ENCODE measurements at places on chromosomes 2 and 18.

- DNase-seq = no peak
Measured at GRCh38 chr2:239263669-239264491, 136.9 kb downstream of the HDAC4 start.

GRCh38 chr2:200354833-200355751, 48.6 kb downstream of the SPATS2L start:
- DNase-seq = no peak

- no peak for DNase-seq
Measured at GRCh38 chr18:8610459-8610851, 1.2 kb downstream of the RAB12 start.

DNA sequence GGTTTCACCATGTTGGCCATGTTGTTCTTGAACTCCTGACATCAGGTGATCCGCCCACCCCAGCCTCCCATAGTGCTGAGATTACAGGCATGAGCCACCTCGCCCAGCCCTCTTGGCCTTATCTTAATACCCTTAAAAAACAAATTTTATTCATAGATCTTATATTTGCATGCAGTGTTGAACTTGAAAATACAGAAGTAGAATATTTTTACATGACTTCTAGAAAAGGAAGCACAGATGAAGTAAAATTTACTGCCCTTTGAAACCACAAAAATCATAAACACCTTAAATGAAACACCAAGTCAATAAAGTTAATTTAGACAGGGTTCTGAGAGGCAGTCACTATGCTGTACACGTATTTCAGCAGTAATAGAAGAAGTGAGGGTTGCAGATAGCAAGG, 145.7 kb downstream of the CERS6 start:
- no peak for DNase-seq

GRCh38 chr2:100140582-100140981, 1.8 kb downstream of the AFF3 start:
- no peak for DNase-seq

- no peak for DNase-seq
Measured at GRCh38 chr2:138312061-138312460, 189.5 kb upstream of the SPOPL start.

GRCh38 chr18:31553800-31554199, 37.9 kb upstream of the TTR start:
- DNase-seq = no peak

DNA sequence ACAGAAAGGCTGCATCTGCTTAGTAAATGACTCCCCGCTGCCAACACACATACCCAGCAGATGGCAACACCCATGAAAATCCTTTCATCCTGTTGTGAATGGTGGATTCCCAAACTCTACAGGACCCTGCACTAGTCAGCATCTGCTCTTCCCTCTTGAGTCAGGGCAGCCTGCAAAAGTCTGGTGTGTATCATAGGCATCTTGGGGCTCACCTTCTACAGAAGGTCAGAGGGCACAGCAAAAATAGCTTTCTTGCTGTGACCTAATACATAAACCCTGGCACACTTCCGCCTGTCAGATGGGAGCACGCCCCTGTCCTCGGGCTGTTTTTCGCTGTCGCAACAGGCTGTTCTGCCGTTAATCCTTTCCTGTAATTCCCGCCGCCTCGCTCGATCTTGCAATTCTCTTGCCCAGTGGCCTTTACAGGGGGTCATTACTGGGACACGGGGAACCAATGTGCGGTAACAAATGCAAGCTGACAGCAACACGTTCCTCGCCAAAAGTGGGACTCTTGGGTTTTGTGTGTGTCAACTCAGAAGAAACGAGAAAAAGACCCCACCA, 19.9 kb upstream of the SCYGR1 start:
- no peak for DNase-seq

DNA sequence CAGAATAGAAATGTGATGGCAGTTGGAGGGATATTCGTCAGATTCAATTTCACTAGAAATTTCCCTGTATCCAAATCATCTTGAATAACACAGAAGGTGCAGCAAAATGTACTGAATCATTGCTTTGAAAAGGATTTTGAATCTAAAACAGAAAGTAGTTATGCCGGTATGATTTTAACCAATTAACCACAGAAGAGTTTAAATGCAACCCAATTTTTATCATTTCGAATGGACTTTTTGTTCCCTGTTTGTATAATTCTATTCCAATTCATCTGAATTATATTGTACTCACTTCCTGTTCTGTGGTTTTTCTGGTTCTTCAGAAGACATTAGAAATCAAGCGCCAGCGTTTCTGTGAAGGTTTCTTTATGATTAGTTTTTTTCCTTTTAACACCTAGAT, 190.4 kb downstream of the MYO3B start:
- DNase-seq = no peak

DNA sequence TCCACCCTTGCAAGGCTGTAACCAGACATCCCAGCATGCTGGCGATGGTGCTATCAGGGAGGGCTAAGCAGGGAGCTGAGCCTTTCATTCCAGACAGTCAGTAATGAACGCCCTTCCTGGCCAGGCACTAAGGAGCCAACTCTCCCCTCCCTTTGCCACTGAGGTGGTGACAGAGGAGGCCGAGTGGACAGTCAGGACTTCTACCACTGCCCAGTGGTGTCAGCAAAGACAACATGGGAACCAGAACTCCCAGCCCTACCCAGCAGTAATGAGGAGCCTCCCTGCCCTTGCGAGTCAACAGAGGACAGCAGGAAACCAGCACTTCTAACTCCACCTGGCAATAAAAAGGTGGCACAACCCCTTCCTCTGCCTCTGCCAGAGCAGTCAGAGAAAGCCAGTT, 68.6 kb downstream of the ZAP70 start:
- DNase-seq = no peak

GRCh38 chr18:37364237-37364636, 201.4 kb downstream of the CELF4 start:
- DNase-seq = no peak

- DNase-seq = no peak
Measured at GRCh38 chr18:35334212-35334611, 10.0 kb downstream of the ZNF24 start.

DNA sequence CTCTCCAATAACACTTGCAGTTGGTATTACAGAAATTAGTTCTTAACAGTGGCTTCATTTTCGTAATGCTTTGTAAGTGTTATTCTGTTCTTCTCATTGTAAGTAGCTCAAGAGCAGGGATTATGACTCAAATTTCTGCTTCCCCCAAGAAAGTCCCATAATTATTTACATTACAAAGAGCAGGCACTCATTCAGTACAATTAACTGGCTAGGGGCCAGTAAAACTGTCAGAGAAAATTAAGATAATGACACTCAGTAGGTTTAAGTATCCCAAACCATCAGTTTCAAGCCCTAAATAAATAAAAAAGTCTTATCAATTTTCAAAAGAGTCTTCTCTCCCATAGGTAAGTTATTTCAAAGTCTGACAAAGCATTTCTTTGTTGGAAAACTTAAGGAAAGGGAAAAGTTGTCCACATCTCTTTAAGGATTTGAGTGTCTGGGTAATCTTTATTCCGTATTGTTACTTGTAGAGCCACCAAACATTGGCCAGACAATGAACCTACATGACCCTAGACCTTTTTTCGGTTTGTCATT, 137.1 kb downstream of the ARHGAP28 start:
- no peak for DNase-seq

DNA sequence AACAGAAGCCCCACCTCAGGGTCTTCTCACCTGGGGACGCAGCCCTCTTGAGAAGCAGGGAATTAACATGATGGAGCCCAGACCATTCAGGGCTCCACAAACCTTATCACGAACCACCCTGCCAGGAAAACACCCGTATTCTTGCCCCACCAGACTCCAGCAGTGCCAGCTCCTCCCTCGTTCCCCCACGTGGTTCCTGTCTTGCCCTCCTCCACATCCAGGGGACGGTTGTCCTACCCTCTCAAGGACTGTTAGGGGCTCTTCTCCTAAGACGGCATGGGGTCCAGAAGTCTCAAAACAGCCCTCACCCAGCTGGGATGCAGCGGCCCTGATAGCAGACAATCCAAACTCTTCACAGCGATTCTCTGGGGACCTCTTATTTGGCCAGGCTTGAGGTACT, 372.2 kb upstream of the HS6ST1 start:
- DNase-seq = no peak

DNA sequence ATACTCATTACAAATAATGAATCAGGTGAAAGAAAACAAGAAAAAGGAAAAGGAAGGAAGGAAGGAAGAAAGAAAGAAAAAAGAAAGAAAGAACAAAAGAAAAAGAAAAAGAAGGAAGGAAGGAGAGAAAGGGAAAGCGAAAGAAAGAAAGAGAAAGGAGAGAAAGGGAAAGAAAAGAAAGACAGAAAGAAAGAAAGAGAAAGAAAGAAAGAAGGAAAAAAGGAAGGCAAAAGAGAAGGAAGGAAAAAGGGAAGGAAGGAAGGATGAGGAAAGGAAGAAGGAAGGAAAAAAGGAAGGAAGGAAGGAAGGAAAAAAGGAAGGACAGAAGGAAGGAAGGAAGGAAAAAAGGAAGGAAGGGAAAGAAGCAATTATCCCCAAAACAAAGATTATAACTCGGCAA, 1460.4 kb upstream of the PIK3C3 start:
- DNase-seq = no peak

DNA sequence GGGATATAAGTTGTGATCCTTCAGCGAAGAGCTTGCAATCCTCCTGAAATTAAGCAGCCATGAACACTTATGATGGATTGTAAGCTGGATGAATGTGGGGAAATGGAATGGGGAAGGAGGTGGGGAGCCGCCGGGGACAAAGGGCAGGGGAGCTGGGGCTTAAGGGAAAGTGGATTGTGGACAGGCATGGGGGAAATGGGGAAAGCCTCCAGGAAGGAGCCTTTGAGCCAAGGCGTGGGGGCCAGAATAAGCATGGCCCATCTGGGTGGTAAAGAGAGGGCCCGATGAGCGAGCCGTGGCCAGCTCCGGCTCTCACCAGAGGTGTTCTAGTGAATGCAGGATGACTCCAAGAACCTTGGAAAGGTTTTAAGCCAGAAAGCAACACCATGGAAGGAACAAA, 124.0 kb downstream of the SMAD7 start:
- no peak for DNase-seq

GRCh38 chr2:58520903-58521302, 279.8 kb upstream of the FANCL start:
- no peak for DNase-seq

- DNase-seq = no peak
Measured at GRCh38 chr2:182043861-182044260, 58.2 kb downstream of the PPP1R1C start.

GRCh38 chr2:45170191-45171135, 161.2 kb upstream of the SIX2 start:
- no peak for DNase-seq

DNA sequence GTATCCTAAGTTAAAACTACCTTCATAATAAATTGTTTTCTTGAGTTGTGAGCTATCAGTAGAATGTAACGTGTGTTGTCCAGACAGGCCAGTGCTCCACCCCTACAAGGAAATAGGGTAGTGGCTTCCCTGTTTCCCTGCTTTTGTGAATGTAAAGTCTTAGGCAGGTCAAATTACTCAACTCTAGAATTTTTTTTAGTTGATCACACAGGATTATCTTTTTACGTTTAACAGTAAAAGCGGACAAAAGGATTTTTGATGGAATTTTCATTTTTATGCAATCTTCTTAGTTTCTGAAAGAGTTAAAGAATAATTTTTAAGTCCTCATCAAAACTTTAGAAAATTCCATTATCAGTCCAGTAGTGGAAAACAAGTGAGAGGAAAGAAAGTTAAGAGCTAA, 38.2 kb downstream of the GPD2 start:
- DNase-seq = no peak

- no peak for DNase-seq
Measured at GRCh38 chr2:3204031-3204821, 173.4 kb downstream of the EIPR1 start.

- DNase-seq = no peak
Measured at GRCh38 chr18:7090771-7091170, 26.8 kb downstream of the LAMA1 start.

Data from endothelial cell (in vitro differentiated cells).